Endothelial cell of coronary artery (primary cell): ENCODE measurements at places on chromosomes 4 and X. TPM values are rescaled to one million over a fixed set of nuclear protein-coding genes. Genes with fewer than 3 reads are reported as not detected.

Gene TMEM154
- total RNA-seq = 2.3 and 3.9 TPM in 2 replicates

Gene AKAP14
- not detected in 2 replicates for total RNA-seq

Gene BMX
- 148 and 192 TPM in 2 replicates for total RNA-seq

Gene LIMCH1
- 17.9 and 32.1 TPM in 2 replicates for total RNA-seq

Gene GAGE12H
- not detected in 2 replicates for total RNA-seq

Gene CENPVL1
- not detected in 2 replicates for total RNA-seq

Gene ITM2A
- total RNA-seq = 14.5 and 19.0 TPM in 2 replicates

Gene AFP
- total RNA-seq = 1.0 TPM in 1 of 2 replicates, not detected in the other

Gene SLC10A4
- total RNA-seq = not detected in 2 replicates

Gene APEX2
- total RNA-seq = 6.0 and 6.6 TPM in 2 replicates

Gene P2RY4
- total RNA-seq = 0.09 TPM in 1 of 2 replicates, not detected in the other

Gene RASSF6
- total RNA-seq = not detected in 2 replicates

Gene SPATA18
- 6.7 and 9.5 TPM in 2 replicates for total RNA-seq

Gene FMR1NB
- not detected in 2 replicates for total RNA-seq

Gene CT83
- not detected in 2 replicates for total RNA-seq

Gene COX18
- 13.4 TPM in 2 replicates for total RNA-seq
